ENCODE measurements at places on chromosomes 3 and 15.

- DNase-seq: peak; percentile 83
Measured at GRCh38 chr3:193240850-193241706, at the start of gene PLAAT1. Gene PLAAT1 (plus strand): TSS chr3:193241222. CDS start chr3:193255651, 14,429 bp downstream.

- DNase-seq: no peak
Measured at GRCh38 chr3:184982076-184982475, 170.1 kb downstream of the VPS8 start.

DNA sequence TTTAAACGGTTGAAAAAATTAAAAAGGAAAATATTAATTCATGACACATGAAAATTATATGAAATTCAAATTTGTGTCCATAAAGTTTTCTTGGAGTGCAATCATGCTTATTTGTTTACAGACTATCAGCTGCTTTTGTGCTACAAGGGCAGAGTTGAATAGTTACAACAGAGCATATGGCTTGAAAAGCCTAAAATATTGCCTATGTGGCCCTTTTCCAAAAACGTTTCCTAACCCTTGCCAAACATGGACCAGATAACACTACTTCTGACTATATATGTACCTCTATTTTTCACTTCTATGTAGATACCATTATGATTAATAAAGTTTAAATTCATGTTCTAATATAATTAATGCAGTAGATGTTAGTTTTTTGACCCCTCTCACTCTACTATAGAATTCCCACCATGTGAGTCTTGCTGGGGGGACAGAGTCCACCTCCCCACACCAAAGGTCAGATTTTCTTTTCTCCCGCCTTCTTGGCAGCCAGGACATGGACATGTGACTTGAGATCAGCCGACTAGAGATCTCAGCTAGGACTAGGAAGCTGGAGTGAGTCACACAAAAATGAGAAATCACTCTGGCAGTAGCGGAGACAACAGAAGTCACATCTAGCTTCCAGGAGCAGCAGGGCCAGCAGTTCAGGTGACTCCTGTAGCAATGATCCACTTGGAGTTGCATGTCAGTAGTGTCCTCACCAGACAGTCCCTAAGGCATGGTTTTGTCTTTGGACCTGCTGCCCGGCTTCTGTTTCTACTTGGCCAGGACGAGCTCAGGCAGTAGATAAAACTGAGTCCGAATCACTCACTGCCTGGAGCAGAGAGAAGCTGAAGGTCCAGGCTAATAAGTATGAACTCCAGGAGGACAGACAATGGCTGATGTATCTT lies 22.4 kb downstream of the CIAO2A start:
- no peak for DNase-seq

- no peak for DNase-seq
Measured at GRCh38 chr3:72338942-72339669, 509.1 kb downstream of the SHQ1 start.

GRCh38 chr15:60773901-60774300 lies 295.0 kb upstream of the ICE2 start:
- DNase-seq: no peak

DNA sequence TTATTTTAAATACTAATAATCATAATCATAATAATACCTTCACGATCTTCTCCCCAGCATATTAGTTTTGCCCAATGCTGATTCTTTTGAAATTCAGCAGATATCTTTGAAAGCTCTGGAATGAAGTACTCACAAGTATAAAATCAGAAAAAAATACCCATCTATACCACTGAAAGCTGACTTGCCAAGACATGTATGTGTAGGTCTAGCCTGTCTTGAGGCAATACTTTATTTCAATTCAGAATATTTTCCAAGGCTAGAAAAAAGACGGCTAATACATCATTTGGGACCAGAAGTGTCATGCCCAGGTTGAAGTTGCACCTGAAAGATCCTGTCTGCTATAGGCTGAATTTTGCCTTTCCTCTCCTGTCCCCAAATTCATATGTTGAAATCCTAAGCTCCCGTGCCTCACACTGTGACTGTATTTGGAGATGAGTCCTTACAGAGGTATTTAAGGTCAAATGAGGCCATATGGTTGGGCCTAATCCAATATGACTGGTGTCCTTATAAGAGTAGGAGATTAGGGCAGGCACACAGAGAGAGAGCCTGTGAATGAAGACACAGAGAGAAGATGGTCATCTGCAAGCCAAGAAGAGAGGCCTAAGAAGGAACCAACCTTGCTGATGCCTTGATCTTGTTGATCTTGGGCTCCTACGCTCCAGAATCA lies 255.9 kb upstream of the CMC1 start:
- no peak for DNase-seq

DNA sequence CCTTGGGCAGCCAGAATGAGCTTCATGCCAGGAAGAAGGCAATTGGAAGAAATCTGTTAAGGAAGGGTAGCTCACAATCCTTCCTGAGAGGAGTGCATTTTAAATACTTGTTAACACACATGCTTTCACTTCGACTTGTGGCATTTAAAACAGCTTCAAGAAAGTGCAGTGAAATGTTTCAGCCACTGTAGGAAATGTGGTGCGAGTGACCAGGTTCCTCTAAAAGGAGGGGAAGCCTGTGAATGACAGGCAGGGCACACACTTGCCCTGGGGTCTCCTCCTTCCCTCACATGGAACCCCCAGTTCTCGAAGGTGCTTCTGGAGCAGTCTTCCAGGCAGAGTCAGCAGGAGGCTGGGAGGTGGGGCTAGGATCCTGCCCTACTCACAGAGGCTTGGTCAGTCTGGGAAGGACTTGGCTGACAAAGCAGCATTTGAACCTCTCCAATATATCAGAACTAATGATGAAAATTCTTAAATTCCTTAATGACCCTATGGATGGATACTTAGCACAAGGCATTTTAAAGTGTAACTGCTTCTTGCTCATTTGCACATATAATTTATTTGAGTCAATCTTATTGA lies 358.6 kb downstream of the CHST2 start:
- DNase-seq: no peak

DNA sequence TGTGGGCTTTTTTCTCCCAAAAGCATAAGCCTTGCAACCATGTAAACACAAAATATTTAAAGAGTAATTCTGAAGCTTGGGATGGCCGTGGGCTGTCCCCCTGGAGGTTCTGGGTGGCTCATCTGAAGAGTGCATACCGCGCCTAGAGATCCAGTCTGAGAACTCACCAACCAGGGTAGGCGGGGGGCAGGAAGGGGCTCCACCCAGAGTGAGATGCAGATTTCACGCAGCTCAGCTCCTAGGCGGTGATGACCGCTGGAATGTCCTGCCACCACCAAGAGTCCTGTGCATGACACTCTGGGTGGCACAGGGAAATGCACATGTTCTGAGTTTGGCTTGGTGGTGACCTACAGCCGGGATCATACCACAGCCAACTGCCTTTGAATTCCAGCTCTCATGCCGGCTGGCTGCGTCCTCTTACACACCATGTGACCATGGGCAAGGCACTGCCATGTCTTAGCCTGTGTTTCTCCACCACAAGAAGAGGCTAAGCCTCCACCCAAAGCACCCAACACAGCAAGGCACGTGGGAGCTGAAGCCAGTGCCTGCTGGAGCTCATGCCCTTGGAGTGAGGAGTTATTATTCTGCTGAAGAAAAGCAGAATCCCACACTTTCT lies 125.1 kb upstream of the IQSEC1 start:
- DNase-seq: no peak

GRCh38 chr15:78364233-78364632 lies 24.1 kb downstream of the CRABP1 start:
- no peak for DNase-seq

DNA sequence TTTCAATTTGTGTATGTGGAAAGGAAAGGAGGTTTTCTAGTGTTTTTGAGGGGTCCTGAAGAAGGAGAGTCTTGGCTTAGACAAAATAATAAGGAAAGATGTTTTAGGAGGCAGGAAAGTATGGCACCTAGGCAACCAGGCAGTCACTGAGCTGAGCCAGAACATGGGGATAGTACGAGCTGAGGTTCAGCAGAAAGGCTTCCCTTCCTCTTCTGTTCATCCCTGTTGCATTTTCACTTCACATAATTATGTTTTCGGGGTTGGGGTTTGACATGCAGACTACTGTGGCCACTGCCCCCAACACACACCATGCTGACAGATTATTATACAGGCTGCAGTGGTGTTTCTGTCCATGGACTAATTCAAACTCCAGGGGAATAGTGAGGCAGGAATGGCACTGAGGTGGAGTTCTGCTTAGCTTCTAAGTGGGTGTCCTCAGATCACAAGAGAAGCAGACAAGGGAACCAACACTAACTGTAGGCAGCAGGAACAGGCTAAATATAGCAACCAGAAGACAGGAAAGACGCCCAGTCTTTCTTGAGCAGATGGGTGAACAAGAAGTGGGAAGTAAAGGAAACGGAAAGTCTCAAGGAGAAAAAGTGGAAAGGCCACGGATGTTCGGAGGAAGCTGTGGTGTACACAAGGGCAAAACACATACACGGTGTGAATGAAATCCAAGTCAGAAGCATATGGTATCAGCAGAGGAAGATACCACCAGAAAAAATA lies 305.8 kb downstream of the PLCL2 start:
- no peak for DNase-seq

DNA sequence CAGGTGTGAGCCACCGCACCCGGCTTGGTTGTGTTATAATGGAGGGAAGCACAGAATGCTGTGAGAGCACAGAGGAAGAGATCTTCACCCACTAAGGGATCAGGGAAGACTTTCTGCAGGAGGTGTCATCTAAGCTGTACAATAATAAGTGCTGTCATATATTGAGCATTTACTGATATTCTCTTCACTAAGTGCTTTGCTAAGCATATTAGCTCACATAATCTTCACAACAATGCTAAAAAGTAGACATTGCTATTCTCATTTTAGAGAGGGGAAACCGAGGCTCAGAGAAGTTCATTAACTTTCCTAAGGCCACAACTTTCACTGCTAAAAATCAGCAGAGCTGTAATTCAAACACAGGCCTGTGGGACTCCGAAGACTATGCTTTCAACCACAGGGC lies 115.3 kb downstream of the CORO2B start:
- DNase-seq: no peak

GRCh38 chr3:128016502-128016901 lies 35.7 kb upstream of the SEC61A1 start:
- DNase-seq: no peak

DNA sequence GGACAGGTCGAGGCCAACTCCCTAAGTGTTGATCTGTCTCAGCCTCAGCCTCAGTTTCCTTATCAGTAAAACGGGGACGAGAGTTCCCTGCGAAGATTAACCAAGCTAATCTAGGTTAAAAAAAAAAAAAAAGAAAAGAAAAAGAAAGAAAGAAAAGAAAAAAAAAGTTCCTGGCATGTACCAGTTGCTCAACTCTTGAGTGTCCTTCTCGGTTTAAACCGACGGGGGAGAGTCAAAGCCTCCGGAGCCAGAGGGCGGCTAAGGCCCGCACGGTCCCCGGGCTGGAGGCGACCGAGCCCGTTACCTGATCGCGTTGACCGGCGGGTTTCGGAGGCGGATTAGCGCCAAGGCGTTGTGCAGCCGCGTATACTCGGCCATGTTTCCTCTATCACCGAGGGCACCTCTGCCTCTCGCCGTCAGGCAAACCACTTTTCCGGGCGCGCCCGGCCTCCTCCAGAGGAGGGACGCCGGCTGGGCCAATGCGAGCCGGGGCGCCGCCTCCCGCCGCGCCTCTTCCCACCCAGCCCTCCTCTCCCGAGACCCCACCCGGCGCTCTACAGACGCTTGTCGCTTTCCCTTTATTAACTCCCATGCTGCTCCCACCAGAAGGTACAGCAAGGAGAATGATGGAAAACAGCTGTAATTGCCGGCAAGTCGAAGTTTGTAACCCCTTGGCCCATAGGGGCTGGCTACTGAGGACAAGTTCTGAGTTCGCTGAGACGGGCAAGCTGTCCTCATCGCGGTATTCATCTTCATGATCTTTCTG lies at the start of gene EHHADH:
EHHADH (minus strand) TSS at position 405 of the 766 bp plus-strand sequence; CDS start at position 378, 27 bp downstream.
- DNase-seq: peak; percentile 67

- DNase-seq: peak; percentile 64
Measured at GRCh38 chr15:29090617-29091466, 178.8 kb downstream of the NSMCE3 start.

DNA sequence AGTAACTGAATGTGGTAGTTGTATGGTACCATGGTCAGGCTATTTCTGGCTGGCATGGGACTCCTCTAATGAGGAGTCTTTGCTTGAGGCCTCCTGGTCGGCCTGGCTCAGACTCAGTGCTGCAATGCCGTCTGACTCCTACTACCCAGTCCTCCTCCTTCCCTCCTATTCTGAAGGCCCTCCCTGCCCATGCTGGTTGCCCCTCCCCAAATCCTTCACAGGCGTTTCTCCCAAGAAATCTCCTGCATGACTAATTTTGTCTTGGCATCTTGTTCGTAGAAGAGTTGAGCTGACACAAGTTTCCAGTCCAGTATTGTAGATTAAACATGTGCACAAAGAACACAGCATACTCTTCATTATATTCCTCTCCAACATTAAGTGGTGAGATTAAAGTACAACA lies 115.5 kb downstream of the NFKBIZ start:
- no peak for DNase-seq

GRCh38 chr3:57382933-57383332 lies 90.4 kb upstream of the ASB14 start:
- no peak for DNase-seq

DNA sequence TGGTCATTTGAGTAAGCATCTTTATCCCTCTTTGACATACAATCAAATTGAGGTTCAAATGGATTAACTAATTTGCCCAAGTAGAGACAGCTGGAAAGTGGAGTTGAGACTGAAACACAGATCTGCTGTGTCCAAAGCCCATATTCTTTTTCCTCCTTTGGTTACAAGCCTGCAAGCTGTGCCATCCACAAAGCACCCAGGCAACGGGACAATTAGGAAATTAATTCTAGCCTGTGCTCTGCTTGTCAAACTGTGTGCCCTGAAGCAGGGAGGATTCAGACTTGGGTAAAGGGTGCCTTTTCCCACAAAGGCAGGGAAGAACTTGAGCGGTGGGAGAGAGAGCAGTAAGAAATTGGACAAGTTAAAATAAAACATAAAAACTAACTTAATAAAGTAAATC lies 127.9 kb downstream of the DTWD1 start:
- no peak for DNase-seq

GRCh38 chr15:90716317-90716975 lies 700 bp upstream of the BLM start:
- no peak for DNase-seq

DNA sequence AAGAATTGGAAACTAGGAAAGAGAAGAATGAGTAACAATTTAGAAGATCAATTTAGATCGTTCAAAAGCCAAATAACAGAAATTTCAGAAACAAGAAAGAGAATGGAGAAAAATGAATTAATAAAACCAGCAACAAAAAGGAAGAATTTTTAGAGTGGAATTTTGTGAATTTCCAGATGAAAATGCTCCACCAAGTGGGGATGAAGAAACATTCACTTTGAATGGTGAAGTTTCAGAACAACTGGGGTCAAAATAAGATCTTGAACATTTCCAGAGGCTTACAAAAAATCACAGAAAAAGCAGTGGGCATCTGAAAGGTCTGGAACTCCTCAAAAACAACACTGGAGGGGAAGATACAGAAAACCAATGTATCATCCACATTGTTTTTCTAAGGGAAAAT lies 4.2 kb upstream of the MOBP start:
- DNase-seq: no peak

- DNase-seq: no peak
Measured at GRCh38 chr3:17885986-17886385, 143.6 kb upstream of the TBC1D5 start.

DNA sequence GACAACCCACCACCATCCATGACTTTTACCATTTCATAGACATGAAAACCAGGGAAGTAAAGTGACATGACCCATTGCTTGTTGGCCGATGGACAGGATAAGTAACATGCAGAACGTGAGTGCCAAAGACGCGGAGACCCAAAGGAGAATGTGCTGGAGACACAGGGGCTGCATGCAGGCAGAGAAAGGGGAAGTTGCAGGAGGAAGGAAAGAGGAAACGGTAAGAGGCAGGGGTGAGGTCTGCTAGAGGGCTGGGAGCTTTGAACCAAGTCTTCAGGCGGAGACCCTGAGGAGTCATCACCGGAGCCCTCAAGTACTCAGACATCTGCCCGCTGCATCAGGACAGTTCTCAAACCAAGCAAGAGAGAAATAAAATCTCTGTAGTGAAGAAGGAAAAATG lies 34.9 kb downstream of the MAGEF1 start:
- DNase-seq: no peak

All from ecto neural progenitor cell (in vitro differentiated cells).